Iris pigment epithelial cell (primary cell): ENCODE measurements at places on chromosomes 2 and 18.

GRCh38 chr2:624096-624495 lies 53.1 kb downstream of the TMEM18 start:
- DNase-seq = no peak

DNA sequence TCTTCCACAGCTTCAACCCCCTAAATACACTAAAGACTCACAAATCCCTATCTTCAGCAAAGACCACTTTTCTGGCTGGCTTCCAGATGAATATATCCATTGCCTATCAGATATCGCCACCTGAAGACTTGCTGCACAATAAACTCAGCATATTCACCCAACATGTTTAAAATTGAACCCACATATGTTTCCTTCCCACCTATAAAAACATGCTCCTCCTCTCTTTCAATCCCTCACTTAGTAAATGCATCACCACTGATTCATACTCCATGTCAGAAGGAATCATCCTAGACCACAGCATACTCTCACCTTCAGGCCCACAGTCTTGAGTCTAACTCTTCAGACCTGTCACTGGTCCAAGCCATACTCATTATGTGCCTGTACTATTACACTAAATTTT lies 5.3 kb downstream of the SPC25 start:
- DNase-seq = peak; percentile 12

DNA sequence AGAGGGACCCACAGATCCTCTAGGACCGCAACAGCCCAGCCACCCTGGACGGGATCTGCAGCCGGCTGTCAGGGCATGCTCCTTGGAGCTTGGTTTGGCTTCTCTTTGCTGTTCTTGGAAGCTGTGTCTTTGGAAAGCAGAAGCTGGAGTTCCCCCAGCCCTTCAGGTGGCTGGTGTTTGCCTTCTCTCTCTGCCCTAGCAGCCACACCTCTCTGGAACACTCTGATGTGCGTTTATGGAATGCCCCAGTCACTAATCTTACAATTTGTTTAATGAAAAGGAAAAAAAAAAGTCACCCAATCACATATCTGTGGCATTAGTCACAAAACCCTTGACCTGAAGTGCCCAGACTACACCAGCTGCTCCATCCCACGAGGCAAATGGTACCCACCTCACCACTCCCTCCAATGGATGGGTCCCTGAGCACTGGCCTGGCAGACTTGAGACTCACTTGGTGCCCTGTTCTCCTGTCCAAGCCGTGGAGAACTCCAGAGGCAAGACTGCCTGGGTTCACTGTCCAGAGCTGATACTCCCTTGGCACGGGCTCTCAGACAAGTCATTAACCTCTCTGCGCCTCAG lies 70.2 kb upstream of the DAPL1 start:
- DNase-seq = peak; percentile 10

DNA sequence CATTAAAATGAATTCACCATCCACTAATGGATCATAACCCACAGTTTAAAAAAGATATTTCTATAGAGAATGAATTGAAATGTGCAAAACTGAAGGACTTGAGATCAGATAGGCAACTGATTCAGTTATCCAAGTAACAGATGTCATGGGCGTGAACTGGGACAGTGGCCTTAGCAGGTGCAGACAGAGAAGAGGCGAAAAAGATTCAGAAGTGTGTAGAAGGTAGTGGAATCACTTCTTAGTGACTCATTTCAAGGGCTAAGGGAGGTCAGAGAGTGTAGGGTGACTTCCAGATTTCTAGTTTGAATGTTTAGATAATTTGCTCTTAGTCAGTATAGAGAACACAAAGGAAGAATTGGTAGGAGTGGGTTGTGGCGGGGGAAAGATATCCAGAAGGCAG lies 79.7 kb downstream of the EHBP1 start:
- peak; percentile 68 for DNase-seq

GRCh38 chr2:71680925-71681324 lies 227.6 kb downstream of the DYSF start:
- no peak for DNase-seq

DNA sequence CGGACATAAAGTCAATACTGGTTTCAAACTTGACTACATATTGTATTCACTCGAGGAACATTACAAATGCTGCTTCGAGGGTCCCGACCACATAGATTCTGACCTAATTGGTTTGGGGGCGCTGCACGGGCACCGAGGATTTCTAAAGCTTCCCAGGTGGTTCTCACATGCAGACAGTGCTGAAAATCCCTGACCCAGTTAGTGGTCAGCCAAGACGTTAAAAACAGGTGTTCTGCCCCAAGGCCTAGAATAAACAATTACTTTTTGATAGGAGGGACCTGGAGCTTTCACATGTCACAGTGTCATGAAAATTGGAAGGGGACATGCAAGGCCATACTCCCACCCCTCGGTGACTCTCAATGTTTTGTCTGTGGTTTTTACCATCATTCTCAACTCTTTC lies 368.9 kb downstream of the RNF144A start:
- no peak for DNase-seq

DNA sequence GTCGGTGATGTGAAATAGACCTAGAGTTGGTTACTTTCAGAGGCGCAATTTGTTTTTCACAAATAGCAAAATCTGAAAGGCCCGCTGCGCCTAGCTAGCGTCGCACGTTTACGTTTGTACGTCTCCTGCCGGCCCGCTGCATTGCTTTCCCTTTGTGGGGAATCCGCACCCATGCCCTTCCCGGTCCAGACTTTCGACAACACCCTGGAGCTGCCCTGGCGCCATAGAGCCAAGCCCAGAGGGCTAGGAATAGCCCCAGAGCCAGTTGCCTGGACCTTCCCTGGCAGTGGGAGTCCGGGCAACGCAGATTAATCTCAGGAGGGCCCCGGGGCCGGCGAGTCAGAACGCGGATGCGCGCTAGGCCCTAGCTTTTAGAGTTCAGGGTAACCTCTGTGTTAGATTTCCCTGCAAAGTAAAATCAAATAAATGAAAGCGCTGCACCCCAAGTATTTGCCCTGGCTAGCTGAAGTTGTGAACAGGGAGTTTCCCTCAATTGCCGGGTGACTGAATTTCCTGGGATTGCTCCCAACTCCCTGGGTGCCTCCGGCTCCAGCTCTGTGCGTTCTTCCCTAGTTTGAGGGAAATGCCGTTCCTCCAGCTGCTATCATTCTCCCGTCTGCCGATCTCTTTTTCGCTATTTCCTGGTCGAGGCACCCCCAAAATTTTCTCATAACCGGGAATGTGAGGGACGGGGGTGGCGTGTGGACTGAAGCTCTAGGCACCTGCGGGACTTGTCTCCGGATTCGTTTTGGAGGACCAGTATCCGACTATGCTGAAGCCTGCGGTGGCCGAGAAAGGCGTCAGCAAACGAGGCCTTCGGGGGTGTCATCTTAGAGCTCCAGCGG lies 1.2 kb upstream of the EN1 start:
- DNase-seq = no peak

- peak; percentile 7 for DNase-seq
Measured at GRCh38 chr2:88199912-88200682, 30.0 kb downstream of the THNSL2 start.

DNA sequence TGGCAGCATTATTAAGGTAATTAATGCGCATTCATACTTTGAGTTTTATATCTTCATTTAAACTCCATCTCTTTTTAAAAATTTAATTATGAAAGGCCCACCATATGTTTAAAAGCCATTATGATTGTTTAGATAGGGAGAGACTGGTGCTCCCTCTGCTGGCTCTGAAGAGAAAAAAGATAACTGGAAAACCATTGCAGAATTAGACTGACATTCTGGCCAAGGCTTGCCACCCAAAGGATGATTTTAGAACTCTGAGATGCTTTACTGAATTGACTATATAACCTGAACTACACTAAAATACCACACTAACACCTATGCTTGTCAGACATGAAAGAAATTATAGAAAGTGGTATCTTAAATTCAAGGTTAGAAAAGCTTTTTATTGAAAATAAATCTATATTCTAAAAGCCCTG lies 127.6 kb upstream of the SPOPL start:
- DNase-seq = peak; percentile 56

DNA sequence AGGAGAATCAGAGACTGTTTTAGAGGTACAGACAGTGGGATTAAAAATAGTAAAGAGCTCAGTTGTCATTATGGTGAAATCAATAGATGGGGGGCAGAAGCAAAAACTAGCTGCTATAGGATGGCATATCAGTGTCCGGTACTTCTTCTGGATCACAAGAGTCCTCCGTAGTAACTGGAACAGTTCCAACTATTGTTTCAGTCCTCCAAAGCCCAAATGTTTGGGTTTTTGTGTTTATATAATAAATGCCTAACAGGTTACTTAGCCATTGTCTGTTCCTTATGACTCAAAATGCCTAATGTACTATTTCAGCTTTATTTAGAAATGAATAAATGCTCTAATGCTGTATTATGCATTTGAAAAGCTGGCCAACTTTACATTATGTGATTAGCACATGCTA lies 401.2 kb downstream of the PTH2R start:
- DNase-seq = peak; percentile 1

DNA sequence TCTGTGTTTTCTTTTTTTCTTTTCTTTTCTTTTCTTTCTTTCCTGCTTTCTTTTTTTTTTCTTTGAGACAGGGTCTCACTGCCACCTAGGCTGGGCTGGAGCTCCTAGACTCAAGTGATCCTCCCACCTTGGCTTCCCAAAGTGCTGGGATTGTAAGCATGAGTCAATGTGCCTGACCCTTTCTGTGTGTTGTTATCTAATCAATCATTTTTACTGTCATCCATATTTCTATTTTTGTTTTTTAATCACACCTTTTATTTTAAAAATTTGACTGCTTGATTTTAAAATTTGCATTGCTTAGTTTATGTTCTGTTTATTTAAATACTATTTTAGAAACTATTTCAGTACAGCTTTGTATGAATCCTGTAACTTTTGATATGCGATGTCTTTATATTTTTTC lies 19.2 kb downstream of the LCLAT1 start:
- DNase-seq = no peak

DNA sequence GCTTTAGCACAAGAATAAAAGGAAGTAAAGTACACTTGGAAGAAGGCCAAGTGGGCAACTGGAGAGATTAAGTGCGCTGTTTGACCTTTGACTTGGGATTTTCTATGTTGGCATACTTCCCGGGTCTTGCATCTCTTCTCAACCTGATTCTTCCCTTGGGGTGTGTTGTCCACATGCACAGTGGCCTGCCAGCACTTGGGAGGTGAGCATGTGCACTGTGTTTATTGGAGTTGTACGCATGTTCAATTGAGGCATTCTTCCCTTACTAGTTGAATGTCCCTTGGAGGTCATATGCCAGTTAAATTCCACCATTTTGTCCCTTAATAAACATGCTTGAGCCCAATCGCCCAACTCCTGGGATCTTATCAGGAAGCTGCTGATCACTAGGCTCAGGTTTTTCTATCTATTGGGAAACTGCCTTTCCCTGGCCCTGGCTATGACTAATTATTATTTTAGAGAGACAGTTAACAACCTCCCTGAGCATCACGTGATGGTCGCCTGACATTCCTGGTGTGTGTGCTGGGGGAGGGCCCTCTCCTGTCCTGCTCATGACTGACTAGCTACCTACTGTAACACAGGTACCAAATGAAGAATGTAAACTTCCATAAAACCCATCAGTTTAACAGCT lies 62.5 kb upstream of the RAPGEF4 start:
- peak; percentile 67 for DNase-seq

DNA sequence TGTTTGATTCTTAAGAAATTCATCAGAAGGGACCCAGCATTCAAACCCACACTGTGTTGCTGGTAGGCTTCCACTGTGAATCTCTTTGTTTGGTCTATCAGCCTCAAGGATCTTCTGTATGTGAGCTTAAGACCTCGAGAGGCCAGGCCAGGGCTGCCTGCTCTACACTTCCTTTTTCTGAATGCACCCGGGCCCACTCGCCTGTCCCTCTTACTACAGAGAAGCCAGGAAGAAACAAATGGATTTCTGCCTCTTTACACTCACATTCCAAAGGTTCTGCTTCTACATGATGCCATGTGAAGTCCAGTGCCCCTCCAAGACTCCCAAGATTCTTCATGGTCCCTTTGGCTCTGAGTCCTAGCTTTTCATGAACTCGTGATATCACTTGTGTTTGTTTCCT lies 25.4 kb upstream of the MRPL19 start:
- DNase-seq = no peak

GRCh38 chr2:9675415-9676351 lies 44.9 kb upstream of the YWHAQ start:
- peak; percentile 96 for DNase-seq

DNA sequence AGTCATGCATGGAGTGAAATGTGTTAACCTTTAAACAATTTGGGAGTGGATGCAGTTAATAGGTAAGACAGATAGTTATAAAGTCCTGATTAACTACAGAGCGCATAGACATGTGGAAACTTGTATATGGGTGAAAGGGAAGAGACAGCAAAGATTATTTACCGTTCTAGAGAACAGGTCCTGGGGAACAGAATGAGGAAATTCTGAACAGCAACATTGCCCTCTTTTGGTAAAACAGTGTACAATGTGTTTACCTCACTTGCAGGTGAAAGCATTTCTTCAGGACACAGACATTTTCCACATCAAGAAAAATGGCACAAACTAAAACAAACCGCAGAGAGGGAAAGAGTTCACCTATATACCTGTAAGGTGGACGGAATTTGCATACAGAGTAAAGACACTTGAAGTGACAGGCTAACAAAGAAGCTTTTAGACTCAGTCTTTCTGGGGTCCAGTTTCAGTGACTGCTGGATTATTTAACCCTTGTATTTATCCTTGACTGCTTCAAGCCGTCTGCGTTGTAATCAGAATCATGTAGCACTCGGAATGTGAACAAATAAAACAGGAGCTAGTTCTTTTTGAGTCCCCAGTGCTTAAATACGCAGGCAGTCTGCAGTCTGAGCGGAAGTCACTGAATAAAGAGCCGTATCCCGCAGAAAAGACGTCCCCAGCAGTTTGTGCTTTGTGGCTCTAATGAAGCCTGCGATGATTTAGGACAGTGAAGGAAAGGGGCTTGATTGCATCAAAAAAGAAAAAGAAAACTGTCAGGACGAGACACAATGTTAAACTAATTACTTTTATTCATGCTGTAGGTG lies 364.8 kb upstream of the GALNT5 start:
- DNase-seq = peak; percentile 63

GRCh38 chr2:110834134-110834827 lies 101.9 kb downstream of the ACOXL start:
- no peak for DNase-seq

DNA sequence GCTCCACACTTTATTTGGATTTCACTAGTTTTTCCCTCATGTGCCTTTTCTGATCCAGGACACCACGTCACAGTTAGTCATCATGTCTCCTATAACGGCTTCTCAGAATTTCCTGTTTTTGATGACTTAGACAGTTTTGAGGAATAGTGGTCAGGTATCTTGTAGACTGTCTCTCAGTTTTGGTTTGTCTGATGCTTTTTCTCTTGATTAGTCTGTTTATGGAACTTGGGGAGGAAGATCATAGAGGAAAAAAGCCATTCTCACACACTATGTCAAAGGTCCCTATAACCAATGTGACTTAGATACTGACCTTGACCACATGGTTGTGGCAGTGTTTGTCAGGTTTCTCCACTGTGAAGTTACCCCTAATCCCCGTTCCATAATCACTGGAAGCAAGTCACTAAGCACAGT lies 89.0 kb downstream of the RAPH1 start:
- DNase-seq = peak; percentile 88

GRCh38 chr2:241924069-241924908 lies 54.8 kb downstream of the RTP5 start:
- no peak for DNase-seq

DNA sequence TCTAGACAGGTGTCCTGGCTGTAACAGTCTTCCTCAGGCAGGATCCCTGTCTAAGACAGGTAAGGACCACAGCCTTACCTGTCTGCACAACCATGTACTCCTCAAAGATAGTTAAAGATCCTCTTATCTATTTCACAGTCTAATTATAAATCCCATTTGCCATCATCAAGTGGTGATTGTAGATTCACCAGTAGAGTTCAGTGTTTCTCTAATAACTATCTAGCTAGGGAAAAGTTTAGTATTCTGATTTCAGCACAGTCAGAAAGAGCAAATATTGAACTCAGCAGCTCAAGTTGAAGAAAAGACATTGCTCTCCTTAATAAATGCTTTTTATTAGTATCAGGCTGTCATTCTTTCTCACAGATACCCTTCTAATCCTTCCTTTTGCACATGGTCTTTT lies 1305.5 kb upstream of the NXPH2 start:
- peak; percentile 1 for DNase-seq
